Stimulated activated naive CD8-positive, alpha-beta T cell treated with anti-CD3 and anti-CD28 coated beads, Interleukin-15, Interleukin-2, amounts not matched to agents 100 U/mL and 50 U/mL, for 24 hours (primary cell): ENCODE measurements at places on chromosomes 12 and 14.

DNA sequence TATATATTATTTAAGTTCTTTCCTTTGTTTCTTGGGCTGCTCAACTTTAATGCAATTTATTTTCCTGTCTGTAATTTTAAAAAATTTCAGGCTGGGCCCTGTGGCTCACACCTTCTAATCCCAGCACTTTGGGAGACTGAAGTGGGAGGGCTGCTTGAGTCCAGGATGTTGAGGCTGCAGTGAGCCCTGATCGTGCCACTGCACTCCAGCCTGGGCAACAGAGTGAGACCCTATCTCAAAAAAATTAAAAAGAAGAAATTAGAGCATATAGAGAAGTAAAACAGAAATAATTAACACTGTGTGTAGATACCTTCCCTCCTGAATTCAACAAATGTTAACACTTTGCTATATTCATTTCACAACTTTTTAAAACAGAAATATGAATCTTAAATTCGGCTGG, 74.2 kb downstream of the DENND5B start:
- no peak for DNase-seq

GRCh38 chr12:76288218-76288617, 60.0 kb downstream of the BBS10 start:
- no peak for DNase-seq

GRCh38 chr12:23536293-23536692, 413.2 kb downstream of the SOX5 start:
- DNase-seq: no peak

GRCh38 chr12:95990136-95990535, 6.0 kb downstream of the HAL start:
- no peak for DNase-seq

- no peak for DNase-seq
These were observed 827.8 kb downstream of the DIO2 start for GRCh38 chr14:79383475-79383874.

DNA sequence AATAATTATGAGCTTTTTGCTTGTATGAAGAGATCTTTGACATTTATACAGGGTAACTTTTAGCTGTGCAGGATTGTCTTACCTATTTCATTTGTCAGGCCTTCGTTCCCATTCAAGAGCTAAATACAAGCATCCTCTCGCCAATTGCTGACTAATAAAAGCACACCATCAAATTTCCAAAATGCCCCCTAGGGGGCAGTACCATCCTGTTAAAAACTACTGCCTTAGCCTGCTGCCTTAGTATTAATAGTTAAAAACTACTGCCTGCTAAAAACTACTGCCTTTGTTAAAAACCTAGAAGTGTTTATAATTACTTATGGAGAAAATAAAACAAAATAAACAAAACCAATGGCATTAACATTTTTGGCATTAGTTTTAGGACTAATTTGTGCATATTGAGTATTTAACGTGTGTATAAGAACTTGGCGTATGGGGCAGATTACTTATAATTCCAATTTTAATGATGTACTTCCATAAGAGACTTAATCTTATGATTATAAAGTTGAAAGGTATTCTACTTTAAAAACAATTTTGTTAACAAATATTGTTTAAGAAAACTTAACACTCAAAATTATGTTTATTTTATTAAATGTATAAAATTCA, 3.0 kb upstream of the IFI27L2 start:
- peak; percentile 66 for DNase-seq

DNA sequence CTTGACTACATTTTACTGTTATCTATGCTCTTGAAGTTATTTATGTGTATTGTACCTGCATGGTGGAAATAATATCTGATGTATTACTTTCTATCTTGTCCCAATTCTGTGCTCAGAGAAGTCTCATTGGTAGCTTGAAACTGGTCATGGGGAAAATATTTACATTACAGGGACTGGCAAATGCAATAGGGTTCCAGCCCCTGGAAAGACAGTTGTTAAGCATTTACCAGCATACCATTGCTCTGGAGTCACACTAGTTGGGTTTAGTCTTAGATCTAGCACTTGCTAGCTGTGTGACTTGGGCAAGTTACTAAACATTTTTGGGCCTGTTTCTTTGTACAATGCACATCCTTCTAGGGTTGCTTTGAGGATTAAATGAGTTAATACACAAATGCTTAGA, 86.3 kb upstream of the NRXN3 start:
- DNase-seq: no peak

- DNase-seq: no peak
These were observed 1128.3 kb upstream of the FLRT2 start for GRCh38 chr14:84401631-84402030.

DNA sequence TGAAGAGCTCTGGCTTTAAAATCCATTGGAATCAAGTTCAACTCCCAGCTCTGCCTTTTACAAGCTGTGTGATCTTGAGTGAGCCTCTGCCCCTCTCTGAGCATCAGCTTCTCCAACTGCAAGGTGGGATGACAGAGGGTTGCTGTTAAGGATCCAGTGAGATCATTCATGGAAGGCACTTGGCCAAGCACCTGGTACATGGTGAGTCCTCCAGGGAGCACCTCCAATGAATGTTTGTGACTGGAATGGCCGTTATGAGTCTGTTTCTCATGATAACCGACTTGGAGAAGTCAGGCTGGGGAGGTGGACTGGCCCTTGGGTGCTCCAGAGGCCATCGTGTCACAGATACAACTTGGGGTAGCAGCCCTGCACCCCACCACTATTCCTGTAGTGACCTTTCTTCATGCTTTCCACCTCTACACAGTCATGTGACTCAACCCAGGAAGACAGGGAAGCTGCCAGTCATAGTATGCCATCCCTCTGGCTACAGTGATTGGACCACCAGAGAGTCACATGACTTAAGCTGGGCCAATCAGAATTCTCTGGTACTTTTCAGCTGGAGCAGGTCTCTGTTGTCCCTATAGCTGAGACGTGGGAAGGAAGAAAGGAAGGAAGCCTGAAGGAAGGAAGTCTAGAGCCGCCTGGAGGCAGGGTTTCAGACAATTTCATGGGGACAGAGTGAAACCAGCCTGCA, 146.5 kb upstream of the MYL2 start:
- DNase-seq: no peak

GRCh38 chr14:65517635-65518542, 105.4 kb downstream of the FUT8 start:
- no peak for DNase-seq

- no peak for DNase-seq
These were observed 394.9 kb downstream of the RAD51B start for GRCh38 chr14:68214431-68214830.

GRCh38 chr14:55893705-55894104, 224.5 kb upstream of the PELI2 start:
- DNase-seq: no peak

DNA sequence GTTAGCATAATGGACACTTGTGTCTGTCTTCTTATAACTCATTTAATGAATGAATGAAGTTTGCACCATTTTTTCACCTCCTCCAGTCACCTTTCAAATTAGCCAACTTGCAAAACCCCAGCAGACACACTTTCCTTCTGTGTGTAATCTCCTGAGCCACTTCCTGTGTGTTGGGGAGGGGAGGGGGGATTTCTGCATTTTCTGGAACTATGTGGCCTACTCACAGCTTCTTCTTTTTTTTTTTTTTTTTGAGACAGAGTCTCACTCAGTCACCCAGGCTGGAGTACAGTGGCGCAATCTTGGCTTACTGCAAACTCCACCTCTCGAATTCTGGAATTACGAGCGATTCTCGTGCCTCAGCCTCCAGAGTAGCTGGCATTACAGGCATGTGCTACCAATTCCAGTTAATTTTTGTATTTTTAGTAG, 4.1 kb upstream of the SERPINA1 start:
- peak; percentile 22 for DNase-seq

GRCh38 chr14:64951724-64952123, 9.2 kb upstream of the GPX2 start:
- DNase-seq: no peak

- DNase-seq: no peak
These were observed 172.9 kb upstream of the PRICKLE1 start for GRCh38 chr12:42762395-42762925.

GRCh38 chr14:93946104-93946503, 19.0 kb downstream of the FAM181A start:
- DNase-seq: no peak

GRCh38 chr12:91222746-91223145, 40.1 kb upstream of the DCN start:
- DNase-seq: no peak

- no peak for DNase-seq
These were observed 8.0 kb upstream of the ACTR10 start for GRCh38 chr14:58191763-58192601.
